ENCODE measurements at places on chromosomes 12 and 14. TPM values are rescaled to one million over a fixed set of nuclear protein-coding genes. Genes with fewer than 3 reads are reported as not detected.
A peak's percentile ranks its signal among the peaks of the same experiment; 100 is the strongest.

Gene INSM2
- not detected for total RNA-seq

Gene LMNTD1
- total RNA-seq = 0.19 TPM

Gene AVPR1A
- total RNA-seq = under 0.01 TPM

Gene CYP46A1
- 0.14 TPM for total RNA-seq

Gene TAC3
- total RNA-seq = not detected

DNA sequence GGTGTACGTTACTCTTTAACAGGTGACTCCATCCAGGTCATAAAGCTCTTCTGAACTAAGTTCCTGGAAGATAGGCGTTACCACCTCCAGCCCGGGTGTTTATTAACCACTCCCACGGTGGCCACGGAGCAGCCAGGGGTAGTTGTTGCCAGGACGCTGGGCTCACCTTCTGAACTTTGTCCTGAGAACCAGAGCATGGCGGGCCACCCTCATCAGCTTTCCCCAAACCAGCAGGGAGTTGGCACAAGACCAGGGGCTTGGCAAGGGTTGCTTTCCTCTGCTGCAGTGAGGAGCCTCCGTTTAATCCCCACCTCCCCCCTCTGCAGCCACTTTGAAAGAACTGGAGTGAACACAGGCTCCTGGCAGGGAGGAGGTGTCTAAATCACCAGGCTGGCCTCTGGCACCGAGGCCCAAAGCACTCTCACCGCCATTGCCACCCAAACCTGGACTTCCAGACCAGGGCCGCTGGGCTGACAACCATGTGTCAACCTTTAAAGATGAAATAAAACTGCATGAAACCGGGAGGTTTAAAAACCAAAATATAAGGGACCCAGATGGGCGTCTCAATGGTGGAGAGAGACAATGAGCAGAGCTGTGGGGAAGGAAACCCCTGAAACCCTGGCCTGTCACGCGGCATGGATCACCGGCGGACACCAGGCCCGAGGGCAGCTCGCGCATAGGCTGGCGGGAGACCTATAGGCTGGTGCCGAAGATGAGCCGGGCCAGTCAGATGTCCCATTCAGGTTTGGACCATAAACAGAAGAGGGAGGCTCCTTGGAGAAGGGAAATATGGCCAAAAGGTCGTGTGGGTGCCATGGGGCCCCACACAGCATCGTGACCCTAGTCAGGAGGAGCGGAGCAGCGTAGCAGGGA, 30.9 kb upstream of the TDRD9 start:
- DNase-seq = no peak

- DNase-seq = no peak
Observed at GRCh38 chr12:23399402-23399933, 550.0 kb downstream of the SOX5 start.

- DNase-seq = no peak
Observed at GRCh38 chr12:124792156-124792555, 71.5 kb downstream of the SCARB1 start.

DNA sequence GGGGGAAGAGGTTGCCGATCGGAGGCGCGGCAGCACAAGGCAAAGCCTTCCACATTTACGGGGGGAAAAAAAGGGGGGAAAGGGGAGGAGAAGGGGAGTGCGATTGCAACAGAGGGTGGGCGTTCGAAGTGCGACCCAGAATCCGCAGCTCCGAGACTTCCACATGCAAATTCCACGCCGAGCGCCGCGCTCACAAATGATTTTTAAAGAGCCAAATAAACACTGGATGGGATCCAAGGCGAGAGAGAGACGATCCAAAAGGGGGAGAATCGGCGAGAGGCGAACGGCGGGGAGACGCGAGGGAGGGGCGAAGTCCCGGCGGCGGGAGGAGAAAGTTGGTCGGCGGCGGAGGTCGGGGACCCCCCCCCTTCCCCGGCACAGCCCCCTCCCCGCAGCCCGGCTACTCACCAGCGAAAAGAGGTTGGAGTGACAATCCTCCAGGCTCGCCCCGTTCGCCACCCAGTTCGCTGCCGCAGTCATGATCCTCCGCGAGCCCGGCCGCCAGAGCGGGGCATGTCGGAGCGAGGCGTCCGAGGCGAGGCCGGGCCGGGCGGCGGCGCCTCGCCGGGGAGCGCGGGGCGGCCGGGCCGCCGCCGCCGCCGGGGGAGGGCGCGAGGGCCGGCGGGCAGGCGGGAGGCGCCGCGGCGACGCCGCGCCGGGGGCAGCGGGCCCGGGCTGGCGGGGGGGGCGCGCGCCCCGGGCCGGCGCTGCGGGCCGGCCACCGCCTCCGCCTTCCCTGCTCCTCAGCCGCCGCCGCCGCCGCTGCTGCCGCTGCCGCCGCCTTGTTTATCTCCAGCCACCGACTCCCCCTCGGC, 634 bp downstream of the MED13L start:
- peak; percentile 80 for DNase-seq

GRCh38 chr12:7439579-7440505, 4.1 kb downstream of the CD163L1 start:
- DNase-seq = peak; percentile 72

DNA sequence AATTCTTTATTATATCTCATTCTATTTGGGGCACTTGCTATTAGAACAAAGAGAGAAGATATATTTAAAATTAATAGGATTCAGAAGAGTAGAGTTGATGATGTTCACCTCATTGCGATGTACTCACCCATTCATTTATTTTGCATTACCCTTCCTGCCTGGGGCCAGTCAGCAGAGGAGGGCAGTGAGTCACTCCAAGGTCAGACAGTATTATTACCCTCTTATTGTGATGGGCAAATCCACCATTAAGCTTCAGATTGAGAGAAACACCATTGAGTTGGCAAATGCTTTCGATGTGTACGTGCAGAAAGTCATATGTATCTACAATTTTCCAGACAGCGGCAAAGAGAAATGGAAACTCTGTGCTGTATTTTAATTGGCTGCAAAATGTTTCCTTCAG, 134.2 kb downstream of the BICD1 start:
- DNase-seq = peak; percentile 71

DNA sequence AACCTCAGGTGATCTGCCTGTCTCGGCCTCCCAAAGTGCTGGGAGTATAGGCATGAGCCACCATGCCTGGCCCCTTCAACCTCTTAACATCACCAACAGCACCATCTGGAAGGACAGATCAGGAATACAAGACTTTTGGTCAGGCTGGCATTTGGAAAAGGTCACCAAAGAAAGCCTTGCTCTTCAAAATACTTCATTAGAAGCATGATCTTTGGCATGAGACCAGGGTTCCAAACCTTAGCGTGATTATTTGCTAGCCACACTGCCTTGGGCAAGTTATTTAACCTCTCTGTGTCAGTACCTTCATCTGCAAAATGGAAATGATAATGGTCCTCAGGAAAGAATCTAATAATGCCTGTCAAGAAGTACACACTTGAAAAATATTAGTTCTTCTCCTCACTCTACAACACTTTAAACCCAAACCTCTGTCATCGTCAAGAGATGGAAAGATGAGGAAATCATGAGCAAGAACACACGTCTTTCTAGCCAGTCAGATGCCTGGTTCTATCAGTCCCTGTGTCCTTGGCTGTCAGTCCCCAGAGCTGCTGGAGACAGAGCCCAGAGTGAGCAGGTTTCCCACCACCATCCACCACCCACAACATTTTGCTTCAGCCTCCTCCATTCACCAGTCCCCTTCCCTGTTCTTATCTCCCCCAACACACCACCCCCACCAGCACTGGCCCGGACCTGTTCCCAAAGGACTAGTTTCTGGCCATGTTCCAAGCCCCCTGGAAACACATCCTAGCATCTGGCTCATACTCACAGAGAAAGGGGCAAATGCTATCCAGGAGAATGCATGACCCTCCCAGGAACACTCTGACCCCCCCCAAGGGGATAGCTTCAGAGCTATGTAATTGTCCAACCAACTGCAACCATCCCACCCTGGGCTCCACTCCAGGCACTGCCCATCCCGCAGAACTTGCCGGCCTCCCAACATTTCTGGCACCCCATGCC, 2.0 kb downstream of the ADCY6 start:
- no peak for DNase-seq

DNA sequence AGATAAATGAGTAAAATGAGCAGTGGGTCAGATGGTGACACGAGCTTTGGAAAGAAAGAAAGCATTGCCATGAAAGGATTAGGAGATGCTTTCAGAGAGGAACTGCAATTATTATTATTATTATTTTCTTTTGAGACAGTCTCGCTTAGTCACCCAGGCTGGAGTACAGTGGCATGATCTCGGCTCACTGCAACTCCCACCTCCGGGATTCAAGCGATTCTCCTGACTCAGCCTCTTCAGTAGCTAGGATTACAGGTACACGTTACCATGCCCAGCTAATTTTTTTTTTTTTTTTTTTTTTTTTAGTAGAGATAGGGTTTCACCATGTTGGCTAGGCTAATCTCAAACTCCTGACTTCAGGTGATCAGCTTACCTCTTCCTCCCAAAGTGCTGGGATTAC, 77.4 kb downstream of the ST8SIA1 start:
- no peak for DNase-seq
